ENCODE measurements at places on chromosomes 3 and 15. TPM values are rescaled to one million over a fixed set of nuclear protein-coding genes. Genes with fewer than 3 reads are reported as not detected.

Gene CYP19A1
- polyA plus RNA-seq: 0.37 TPM

GRCh38 chr3:48639944-48640606 lies 4.8 kb upstream of the SLC26A6 start:
- no peak for DNase-seq

GRCh38 chr3:184749168-184749744 lies 37.4 kb upstream of the MAGEF1 start:
- no peak for DNase-seq

Gene ACP3
- polyA plus RNA-seq: 58.6 TPM

DNA sequence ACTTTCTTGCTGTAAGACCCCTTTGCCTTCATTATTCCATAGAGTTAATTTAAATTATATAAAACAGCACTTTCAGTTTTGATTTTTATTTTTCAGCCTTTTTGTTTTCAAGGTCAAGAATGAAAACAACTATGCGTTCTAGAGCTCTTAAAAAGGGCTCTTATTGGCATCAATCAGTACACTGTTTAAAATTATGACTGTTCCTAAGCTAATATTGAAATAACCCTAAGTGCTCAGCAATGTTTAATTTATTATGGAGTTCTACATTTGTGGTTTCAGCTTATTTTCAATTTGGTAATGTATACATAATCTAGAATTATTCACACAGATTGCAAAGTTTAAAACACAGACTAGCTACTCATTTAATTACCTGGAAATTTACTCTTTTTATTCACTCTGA lies 179.4 kb downstream of the MBNL1 start:
- DNase-seq: no peak

- DNase-seq: no peak
These were observed 119.3 kb downstream of the KCNMB2 start for GRCh38 chr3:178655488-178655887.

Measured in renal cortex interstitium (tissue), 15 donors.